Astrocyte (in vitro differentiated cells and primary cell): ENCODE measurements at places on chromosomes 4 and X. TPM values are rescaled to one million over a fixed set of nuclear protein-coding genes. Genes with fewer than 3 reads are reported as not detected.

Gene CT45A2
- total RNA-seq: not detected in 2 replicates

Gene GAGE12E
- total RNA-seq: not detected in 2 replicates

Gene TCP11X2
- total RNA-seq: not detected in 2 replicates

Gene TCEAL2
- 1.0 and 1.8 TPM in 2 replicates for total RNA-seq

Gene TMEM31
- 0.43 TPM in 1 of 2 replicates, not detected in the other for total RNA-seq

Gene ITGB1BP2
- total RNA-seq: 2.0 and 3.2 TPM in 2 replicates

Gene RAB40A
- total RNA-seq: 0.07 TPM in 1 of 2 replicates, not detected in the other

Gene SMARCA1
- 104 and 107 TPM in 2 replicates for total RNA-seq

Gene CYTL1
- 9.2 and 9.6 TPM in 2 replicates for total RNA-seq

Gene NDNF
- 0.19 and 0.34 TPM in 2 replicates for total RNA-seq

Gene DKK2
- total RNA-seq: 2.1 and 3.3 TPM in 2 replicates

Gene EPGN
- total RNA-seq: 0.54 and 0.77 TPM in 2 replicates

Gene NPY2R
- 0.09 TPM in 1 of 2 replicates, not detected in the other for total RNA-seq
